IMR-90 (cell line): ENCODE measurements at places on chromosomes 13 and 19. TPM values are rescaled to one million over a fixed set of nuclear protein-coding genes. Genes with fewer than 3 reads are reported as not detected.

The ZNF844 gene
- 8.1 and 12.0 TPM in 2 replicates for total RNA-seq

The NLRP5 gene
- total RNA-seq = not detected in 2 replicates

The TUBA3C gene
- not detected in 2 replicates for total RNA-seq

GRCh38 chr13:99506634-99507033 is 5.4 kb downstream of the TM9SF2 start:
- peaks cover 5% of the 10 kb centered on the region; the same call in 1 of the 2 replicates for H3K36me3 ChIP-seq
- H3K27me3 ChIP-seq = no peaks in the 10 kb centered on the region
- H3K4me3 ChIP-seq = no peak overlapping the region

DNA sequence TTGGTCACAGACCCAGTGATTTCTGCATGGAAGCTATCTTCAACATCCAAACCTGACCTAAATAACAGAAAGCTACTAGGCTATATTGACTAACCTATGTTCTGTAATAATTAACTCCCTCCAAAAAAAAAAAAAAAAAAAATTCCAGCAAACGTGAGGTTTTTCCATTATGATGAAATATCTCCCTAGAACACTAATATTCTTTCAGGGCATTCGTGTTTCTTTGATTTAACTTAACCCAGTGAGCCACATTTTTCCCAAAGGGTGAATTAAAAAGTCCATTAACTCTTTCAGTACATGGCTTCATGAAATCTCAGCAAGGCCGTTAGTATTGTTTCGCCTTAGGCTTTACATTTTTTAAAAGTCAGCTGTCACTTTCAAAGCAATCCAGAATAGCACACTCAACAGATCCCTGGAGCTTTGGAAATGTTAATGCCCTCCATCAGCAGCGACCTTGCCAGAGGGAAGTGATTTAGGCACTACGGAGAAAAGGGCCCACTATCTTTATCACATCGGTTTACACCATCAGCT is 175.8 kb downstream of the DCT start:
- no peak overlapping the region for H3K4me3 ChIP-seq
- H3K27ac ChIP-seq = no peak overlapping the region
- peaks cover 5% of the 10 kb centered on the region for H3K4me1 ChIP-seq
- no peak for DNase-seq
- H3K27me3 ChIP-seq = no peaks in the 10 kb centered on the region

DNA sequence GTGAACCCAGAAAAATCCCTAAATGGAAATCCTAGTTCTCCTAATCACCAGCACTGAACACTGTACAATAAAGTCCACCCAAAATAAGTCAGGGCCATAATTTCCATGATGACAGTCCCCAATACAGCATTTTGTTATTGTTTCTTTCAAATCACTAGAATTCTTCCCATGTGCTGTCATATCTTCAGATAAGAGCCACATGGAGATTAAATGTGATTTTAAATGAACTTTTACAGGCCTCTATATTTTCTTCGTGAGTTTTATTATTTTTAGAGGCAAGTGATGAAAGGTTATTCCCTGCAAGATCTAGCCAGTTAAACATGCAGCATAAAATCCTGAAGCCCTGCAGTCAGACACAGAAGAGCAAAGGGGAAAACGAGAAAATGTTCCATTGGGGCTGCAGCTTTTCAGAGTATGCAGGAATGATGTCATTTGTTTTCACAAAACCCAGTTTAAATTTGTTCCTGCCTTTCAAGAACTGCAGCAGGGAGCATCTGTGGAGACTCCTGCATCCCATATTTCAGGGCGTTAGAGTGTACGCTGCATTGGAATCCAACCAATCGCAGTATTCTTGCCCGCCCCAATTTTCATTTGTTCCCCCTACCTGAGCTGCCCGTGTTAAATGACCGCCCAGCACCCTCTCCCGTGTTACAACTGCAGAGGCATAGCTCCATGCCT is 167.2 kb upstream of the KLF12 start:
- H3K4me1 ChIP-seq = no peaks in the 10 kb centered on the region
- H3K27ac ChIP-seq = no peak overlapping the region
- no peak overlapping the region for H3K4me3 ChIP-seq
- no peaks in the 10 kb centered on the region for H3K27me3 ChIP-seq

DNA sequence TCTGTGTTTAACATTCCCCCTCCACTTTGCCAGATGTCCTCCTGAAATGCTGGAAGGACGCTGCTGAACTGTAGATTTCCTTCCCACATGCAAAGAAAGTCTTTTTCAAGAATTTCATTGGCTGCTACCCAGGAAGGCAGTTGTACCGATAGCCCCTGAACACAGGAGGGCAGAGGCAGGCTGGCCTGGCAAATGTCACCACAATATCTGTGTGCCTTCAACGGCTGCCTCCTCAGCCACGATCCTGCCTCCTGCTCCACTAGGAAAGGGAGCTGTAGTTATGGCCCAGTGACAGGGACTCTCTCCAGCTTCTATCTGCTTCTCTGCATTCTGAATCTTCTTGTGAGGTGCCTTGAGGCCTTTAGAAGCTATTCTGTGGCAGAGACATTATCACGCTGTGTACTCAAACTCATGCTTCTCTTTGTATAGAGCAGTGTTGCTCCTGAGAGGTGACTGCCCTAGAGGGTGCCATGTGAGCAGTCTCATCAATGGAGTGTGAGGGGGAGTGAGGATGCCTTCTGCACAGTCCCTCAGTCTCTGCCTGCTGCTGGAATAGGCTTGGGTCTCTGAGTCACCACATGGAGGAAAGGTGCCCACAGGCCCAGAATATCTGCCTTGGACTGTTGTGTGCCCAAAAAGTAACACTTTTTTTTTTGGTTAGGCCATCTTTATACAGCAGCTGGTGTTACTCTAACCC is 279.8 kb downstream of the DNAJC15 start:
- H3K4me1 ChIP-seq = peaks cover 13% of the 10 kb centered on the region
- no peaks in the 10 kb centered on the region for H3K36me3 ChIP-seq
- H3K27ac ChIP-seq = peak overlapping the region; percentile 2; the same call in 1 of the 2 replicates
- H3K4me3 ChIP-seq = no peak overlapping the region
- H3K27me3 ChIP-seq = no peaks in the 10 kb centered on the region

DNA sequence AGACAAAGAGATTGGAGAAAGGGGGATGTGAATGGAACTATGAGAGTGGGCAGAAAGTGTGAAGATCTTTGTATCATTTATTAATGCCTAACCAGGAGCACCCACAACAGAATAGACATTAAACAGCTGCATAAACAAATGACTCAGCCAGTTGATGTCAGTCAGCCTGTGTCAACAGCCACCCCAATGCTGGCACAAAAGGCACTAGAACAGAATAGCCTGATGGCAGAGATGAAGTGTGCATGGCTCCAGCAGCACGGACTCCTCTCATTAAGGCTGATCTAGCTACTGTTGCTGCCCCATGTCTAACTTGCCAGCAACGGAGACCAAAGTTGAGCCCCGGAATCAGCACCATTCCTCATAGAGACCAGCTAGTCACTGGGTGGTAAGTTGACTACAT is 7.8 kb downstream of the CPB2 start:
- 0 out of 2 replicates have a peak, but pooled peaks cover 3% of the 10 kb centered on the region for H3K27me3 ChIP-seq
- H3K4me3 ChIP-seq = no peak overlapping the region
- no peak overlapping the region for H3K27ac ChIP-seq
- no peaks in the 10 kb centered on the region for H3K36me3 ChIP-seq
- no peak for DNase-seq
- H3K4me1 ChIP-seq = no peaks in the 10 kb centered on the region

GRCh38 chr19:57106722-57107235 is 13.0 kb upstream of the USP29 start:
- DNase-seq = no peak
- no peaks in the 10 kb centered on the region for H3K4me1 ChIP-seq
- no peaks in the 10 kb centered on the region for H3K27me3 ChIP-seq
- no peak overlapping the region for H3K4me3 ChIP-seq

DNA sequence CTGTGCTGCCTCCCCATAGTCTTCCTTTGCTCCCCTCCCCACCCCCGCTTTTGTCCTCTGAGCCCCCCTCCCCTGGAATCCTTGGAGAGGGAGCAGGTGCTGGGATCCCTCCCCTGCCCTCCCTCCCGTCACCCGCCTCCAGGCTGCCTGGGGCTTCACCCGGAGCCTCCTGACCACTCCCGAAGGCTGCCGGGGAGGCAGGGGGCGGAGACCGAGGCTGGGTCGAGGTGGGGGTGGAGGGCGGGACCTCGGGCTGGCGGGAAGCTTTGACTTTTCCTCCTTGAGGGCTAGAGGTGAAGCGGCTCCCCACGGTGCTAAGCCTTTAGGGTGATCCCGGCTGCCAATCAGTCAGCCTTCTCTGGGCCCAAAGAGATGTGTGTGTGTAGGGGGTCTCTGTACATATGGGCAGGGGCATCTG is 1.5 kb downstream of the KMT5C start:
- H3K27ac ChIP-seq = no peak overlapping the region; the same call in 1 of the 2 replicates
- H3K4me1 ChIP-seq = peaks cover 13% of the 10 kb centered on the region

- no peak overlapping the region for H3K4me3 ChIP-seq
- H3K27ac ChIP-seq = no peak overlapping the region
- no peaks in the 10 kb centered on the region for H3K36me3 ChIP-seq
- no peak for DNase-seq
Measured at GRCh38 chr13:102487330-102487729, 85.5 kb upstream of the FGF14 start.

DNA sequence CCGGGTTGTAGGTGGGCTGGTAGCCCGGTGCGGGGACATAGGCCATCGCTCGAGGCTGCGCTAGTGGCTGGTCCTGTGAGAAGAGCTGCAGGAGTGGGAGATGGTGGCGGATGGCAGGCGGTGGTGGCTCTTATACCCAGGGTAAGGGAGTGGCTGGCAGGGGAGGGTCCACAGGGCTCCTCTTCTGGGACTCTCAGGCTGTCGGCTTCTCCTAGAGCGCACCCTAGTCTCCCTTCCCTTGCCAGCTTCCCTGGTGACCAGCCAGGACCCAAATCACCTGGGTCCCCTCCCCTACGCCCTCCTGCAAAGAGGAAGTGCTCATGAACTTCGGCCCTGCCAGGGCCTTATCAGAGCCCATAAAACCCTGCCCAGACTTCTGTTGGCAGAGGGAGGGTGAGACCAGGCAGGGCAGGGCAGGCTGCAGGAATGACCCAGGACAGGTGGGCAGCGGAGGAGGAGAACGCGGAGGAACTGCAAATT is at the start of gene LGALS4:
TSS of gene LGALS4 (minus strand) at position 105 of the 480 bp plus-strand sequence. CDS start at position 46, 59 bp downstream.
- no peak for DNase-seq
- no peak within 1 kb of the TSS for H3K27ac ChIP-seq
- H3K27me3 ChIP-seq = no peaks in the 10 kb centered on the region
- H3K36me3 ChIP-seq = peaks cover 25% of the 10 kb centered on the region
- no peaks in the 10 kb centered on the region for H3K4me1 ChIP-seq
- H3K4me3 ChIP-seq = no peak within 1 kb of the TSS

DNA sequence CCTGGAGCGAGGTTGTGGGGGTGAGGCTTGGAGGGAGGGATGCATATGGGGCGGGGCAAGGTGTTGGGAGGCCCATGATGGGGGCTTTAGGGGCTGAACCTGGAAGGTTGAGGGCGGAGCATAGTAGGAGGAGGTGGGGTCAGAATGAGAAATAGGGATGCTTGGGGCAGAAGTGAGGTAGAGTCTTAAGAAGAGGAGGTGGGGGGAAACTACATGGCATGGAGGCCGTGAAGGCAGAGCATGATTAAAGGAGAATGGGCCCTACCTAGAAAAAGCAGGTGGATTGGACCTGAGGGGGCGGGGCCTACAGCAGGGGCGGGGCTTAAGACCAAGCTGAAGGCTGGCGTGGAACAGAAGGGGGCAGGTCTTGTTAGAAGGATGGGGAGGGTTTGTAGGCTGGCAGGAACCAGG is 799 bp downstream of the NR1H2 start:
- H3K27me3 ChIP-seq = no peaks in the 10 kb centered on the region
- H3K4me1 ChIP-seq = no peaks in the 10 kb centered on the region
- no peak overlapping the region for H3K4me3 ChIP-seq
- H3K27ac ChIP-seq = no peak overlapping the region
- H3K36me3 ChIP-seq = peaks cover 38% of the 10 kb centered on the region

DNA sequence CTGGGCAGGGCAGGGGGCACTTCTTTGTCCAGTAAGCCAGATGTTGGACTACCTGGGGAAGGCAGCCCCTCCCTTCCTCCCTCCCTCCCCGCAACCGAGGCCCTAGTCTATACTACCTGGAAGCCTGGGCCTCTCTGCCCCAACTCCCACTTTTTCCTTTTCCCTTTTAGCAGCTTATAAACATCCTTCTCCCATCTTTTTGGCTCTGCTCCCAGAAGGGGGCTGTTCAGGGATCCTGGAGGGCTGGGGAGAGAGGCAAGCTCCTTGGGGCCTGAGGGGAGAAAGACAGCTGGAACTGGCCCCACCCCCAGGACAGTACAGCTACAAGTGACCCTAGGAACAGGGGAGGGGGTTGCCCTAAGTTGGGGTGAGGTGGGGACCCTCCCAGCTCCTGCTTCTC is 44.9 kb downstream of the LYL1 start:
- H3K27me3 ChIP-seq = no peaks in the 10 kb centered on the region
- peaks cover 67% of the 10 kb centered on the region for H3K4me1 ChIP-seq
- H3K27ac ChIP-seq = peak overlapping the region; percentile 100
- no peak overlapping the region for H3K4me3 ChIP-seq
- peak; percentile 47 for DNase-seq
- H3K36me3 ChIP-seq = peaks cover 5% of the 10 kb centered on the region; the same call in 1 of the 2 replicates

DNA sequence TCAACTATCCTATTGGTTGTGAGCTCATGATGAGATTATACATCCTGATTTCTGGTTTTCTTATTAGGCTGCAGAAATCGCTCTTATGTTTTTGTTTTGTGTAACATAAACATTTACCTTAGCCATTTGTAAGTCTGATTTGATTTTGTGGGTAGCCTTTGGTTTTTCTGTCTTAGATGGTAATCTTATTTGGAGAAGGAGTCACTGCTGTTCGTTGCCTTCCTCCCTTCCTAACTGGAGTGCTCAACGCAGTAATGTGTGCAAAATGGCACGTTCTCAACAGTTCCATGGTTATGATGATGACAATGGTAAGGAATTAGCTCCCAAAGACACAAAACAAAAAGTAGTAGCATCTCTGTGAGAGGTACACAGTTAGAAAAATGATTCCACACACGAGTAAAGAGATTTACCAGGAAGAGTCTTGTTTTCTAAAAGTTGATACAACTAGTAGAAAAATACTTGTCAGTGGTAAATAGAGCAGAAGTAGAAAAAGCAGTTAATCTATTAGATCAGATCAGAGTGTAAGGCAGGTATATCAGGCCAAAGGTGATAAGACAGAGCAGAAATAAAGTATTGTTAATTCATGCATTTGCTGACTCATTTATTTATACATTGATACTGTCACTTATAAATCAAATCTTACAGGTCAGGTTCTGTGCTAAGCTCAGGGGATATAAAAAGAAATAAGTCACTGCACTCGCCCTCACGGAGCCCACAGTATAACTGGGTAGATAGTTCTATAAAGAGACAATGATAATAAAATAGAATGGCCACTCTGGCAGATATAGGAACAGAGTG is 270.0 kb downstream of the NALCN start:
- peaks cover 5% of the 10 kb centered on the region for H3K4me1 ChIP-seq
- H3K27me3 ChIP-seq = no peaks in the 10 kb centered on the region
- no peak overlapping the region for H3K4me3 ChIP-seq
- no peaks in the 10 kb centered on the region for H3K36me3 ChIP-seq

- no peaks in the 10 kb centered on the region for H3K27me3 ChIP-seq
- H3K36me3 ChIP-seq = peaks cover 12% of the 10 kb centered on the region
- no peak for DNase-seq
Measured at GRCh38 chr19:17487284-17488121, 17.2 kb downstream of the SLC27A1 start.

- no peaks in the 10 kb centered on the region for H3K4me1 ChIP-seq
- H3K36me3 ChIP-seq = no peaks in the 10 kb centered on the region
- H3K27me3 ChIP-seq = no peaks in the 10 kb centered on the region
- no peak overlapping the region for H3K27ac ChIP-seq
- H3K4me3 ChIP-seq = no peak overlapping the region
- no peak for DNase-seq
Measured at GRCh38 chr13:55728247-55728646, 1412.5 kb upstream of the PRR20A start.
